Stimulated activated CD8-positive, alpha-beta memory T cell treated with anti-CD3 and anti-CD28 coated beads, Interleukin-7, amount 100 ng/mL, for 1 hour (primary cell): ENCODE measurements at places on chromosomes 11 and 22.

GRCh38 chr11:33405834-33406602, 148.8 kb downstream of the HIPK3 start:
- no peak for DNase-seq

DNA sequence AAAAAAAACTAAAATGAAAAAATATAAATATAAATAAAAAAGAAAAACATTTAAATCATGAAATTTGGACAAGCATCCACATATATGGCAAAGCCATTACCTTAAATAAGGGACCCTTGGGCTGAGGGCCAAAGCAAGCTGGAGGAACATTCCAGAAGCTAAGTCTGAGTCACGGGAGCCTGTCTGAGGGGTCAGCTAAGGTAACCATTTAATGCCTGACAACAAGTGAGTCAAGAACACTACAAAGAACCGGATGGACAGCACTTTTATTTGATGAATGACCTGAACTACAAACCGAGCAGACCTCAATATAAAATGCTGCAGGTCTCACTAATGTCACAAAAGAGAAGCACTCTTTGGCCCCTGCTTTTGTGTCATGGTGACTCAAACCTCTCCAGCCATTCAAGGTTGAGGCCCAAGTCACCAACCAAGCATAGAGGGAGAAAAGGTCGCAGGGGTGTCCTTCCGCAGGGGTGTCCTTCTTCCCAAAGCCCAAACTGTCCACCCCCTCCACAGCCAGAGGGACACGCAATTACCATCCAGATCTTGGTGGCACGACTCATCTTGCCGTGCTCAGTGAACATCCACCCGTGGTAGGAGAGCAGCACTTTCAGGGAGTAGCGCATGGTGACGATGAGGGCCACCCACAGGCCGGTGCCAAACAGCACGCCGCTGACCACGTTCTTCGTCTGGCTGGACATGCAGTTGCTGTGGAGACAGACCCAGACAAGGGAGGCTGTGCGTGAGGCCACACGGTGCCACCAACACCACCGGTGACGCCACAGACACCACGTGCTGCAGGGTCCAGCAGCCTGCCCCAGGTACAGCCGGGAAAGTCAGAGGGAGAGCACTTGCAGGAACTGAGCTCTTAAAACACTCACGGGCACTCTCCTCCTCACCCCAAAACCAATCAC, 34.5 kb downstream of the CPT1A start:
- DNase-seq: no peak

DNA sequence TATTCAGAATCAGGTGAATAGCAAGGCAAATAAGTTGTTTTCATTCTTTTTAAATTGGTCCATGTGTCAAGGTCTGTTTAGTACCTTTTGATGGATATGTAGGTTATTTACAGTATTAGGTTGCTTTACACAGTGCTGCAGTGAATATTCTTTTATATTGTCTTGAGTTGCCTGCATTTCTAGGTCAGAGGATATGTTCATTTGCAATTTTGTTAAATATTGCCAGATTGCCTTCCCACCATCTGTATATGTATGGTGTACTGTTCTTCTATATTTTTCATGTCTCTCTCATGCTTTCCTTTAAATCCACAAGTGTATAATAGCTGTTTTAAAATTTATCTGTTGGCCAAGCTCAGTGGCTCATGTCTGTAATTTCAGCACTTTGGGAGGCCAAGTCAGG, 24.6 kb downstream of the HIPK3 start:
- no peak for DNase-seq

- DNase-seq: no peak
Observed at GRCh38 chr11:79296141-79296540, 144.7 kb downstream of the TENM4 start.

DNA sequence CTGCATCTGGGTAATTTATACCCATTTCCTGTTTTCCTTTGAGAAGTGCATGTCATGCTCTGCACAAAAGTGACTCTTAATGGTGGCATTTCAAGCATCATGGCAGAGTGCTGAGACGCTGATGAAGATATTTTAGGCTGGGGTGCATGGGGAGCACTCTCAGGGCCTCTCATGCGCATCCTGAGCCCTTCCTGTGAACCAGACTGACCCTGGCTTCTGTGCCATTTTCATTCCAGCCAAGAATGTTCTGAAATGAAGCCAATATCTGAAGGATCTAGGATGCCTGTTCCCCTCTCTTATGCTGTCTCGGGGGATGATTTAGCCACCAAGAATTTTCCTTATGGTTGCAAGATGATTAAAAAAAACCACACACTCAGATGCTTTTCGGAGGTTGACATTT, 61.5 kb downstream of the MIAT start:
- DNase-seq: no peak

- no peak for DNase-seq
Observed at GRCh38 chr22:36790648-36791047, 14.7 kb upstream of the IFT27 start.

DNA sequence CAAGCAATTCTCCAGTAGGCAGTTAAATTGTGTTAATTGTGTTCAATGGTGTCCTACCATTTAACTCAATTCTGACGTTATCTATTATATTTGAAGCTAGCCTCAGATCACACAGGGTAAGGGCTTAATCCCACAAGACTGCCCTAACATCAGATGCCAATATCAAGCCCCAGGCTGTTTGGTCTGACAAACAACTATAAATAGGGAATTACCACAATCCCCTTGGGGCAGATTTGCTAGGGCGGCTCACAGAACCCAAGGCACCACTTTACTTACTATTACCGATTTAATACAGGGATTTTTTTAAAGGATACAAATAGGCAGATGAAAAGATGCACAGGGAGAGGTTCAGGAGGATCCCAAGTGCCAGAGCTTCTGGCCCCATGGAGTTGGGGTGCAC, 678.4 kb downstream of the OPCML start:
- no peak for DNase-seq

GRCh38 chr11:121337078-121337477, 44.5 kb downstream of the SC5D start:
- no peak for DNase-seq

GRCh38 chr11:66569076-66569475, 670 bp upstream of the CTSF start:
- no peak for DNase-seq

- DNase-seq: no peak
Observed at GRCh38 chr22:27032091-27032761, 374.8 kb downstream of the MIAT start.

DNA sequence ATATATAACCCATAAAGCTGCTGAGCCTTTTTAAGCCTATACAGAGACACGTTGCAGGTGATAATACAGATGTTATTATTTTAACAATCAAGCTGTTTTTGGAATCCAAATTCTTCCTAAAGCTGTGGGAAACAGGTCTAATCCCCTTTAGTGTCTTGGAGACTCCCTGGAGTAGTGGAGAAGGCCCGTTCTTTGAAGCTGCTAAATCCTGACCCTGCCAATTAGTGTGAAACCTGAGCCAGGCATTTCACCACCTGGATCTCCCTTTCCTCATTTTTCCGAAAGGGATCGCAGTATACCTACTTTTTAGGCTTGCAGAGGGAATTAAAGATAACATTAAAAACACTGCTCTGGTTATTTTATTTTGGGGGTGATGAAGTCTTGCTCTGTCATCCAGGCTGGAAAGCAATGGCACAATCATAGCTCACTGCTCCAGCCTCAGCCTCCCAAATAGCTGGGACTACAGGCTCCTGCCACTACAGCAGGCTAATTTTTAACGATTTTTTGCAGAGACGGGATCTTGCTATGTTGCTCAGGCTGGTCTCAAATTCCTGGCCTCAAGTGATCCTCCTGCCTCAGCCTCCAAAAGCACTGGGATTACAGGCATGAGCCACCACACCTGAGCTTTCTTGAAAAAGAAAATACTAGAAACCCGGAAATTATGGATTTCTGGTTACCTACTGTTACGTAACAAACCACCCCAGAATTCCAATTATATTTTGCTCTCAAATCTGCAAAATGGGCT, 1.7 kb upstream of the EIF4ENIF1 start:
- no peak for DNase-seq

GRCh38 chr11:7098235-7098832, 9.5 kb downstream of the RBMXL2 start:
- no peak for DNase-seq

DNA sequence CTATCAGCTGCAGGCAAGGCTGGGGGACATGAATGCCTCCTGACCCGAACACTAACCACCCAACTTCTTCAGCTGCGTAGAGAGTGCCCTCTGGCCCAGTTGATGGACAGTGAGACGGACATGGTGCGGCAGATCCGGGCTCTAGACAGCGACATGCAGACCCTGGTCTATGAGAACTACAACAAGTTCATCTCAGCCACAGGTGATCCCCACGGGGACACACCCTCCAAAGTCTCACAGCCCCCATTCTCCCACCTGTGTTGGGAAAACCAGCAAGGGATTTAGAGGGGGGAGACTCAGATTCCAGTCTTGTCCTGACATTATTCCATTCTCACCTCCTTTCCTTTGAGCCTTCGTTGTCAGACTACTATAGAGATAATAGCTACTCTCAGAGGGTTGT, 912 bp downstream of the VPS51 start:
- DNase-seq: no peak

DNA sequence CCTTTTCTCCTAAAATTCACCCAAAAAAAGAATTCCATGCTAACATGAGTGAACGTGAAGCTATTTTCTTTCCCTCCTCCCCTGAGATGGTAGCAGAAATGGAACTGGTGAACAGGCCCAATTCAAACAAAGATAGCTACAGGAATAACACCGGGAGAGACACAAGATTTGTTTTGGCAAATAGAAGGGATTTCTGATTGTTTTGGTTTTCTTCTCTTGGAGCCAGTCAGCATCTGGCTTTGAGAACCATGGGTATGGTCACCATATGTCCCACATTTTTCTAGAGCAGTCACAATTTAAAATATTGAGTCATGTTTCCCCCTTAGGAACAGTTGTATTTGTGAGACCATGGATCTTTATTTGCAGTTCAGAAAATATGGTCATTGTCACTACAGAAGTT, 214.1 kb downstream of the FAM76B start:
- no peak for DNase-seq

GRCh38 chr11:77201991-77202841, 74.2 kb downstream of the MYO7A start:
- no peak for DNase-seq

DNA sequence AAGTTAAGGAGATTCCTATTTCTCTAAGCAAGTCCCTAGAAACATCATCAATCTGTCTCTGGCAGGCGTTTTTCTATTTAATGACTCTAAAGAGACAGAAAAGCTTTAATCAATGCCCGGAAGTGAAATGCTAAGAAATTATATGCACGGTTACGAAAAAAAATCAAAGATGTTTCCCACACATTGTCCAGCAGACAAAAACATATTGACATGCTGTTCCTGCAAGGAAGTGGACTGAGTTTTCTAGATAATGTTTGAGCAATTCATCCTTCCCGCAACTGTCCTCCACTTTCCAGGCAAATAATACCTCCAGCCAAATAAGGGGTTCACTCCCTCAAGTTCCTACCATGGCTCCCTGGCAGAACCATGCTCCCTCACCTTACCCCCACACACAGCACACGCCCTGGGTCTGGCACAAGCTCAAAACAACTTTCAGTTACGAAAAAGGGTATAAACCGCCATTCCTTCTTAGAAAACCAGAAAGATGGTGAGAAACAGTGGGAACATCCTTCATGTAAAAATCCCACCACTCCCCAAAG, 29.6 kb downstream of the GALNT18 start:
- DNase-seq: no peak

DNA sequence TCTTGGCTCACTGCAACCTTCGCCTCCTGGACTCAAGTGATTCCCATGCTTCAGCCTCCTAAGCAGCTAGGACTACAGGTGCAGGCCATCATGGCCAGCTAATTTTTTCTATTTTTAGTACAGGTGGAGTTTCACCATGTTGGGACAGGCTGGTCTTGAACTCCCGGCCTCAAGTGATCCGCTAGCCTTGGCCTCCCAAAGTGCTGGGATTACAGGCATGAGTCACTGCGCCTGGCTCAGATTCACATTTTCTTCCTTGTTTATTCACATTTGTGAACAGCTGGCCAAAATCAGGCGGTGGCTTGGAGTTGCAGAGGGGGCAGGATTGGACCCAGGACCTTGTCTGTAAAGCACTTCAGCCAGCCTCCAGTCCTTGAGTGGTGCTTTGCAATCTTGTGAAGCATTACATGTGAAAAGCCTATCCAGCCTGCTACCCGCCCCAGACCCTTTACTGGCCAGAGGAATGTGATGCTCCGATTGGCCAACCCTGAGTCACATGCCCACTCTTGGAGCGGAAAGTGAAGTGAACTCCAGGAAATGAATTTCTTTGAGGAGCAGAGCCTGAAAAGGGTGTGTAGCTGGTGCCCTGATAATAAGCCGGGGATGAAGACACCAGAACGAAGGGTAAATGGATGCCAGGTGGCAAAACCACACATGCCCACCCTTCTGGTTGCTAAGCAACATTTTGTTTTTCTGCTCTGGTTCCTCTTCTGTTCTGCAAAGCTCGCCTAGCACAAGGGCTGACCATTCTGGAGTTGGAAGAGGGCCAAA, 62.6 kb upstream of the PTPRJ start:
- DNase-seq: no peak

DNA sequence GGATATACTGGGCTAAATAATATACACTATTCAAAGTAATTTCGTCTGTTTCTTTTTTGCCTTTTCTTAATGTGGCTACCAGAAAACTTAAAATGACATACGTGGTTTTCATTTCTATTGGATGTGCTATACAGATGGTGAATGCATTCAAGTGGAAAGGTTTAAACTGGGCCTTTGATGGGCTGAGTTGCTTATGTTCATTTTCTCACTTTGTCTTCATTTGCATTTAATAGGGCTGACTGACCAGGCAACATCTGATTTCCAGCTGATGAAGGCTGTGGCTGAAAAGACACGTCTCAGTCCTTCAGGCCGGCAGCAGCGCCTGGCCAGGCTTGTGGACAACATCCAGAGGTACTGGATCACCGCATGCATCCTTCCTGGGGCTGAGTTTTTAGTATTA, 27.9 kb downstream of the PIWIL4 start:
- DNase-seq: no peak

DNA sequence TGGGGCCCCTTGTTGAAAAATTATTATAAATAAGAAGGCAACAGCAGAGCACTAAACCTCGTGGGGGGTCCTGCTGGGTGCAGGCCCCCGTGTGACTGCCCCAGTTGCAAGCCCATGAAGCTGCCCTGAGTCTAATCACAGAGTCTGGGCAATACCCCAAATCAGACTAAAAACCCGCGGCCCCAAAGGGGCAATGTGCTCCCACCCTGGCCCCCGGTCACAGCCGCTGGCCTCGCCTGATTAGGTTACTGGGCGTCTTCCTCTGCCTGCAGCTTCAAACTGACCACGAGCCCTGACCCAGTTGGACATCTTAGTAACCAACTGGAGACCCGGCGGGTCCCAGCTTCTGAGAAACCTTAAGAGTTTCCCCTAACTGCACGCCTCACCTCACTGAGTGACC, 1.6 kb downstream of the CXCR5 start:
- no peak for DNase-seq

- DNase-seq: no peak
Observed at GRCh38 chr11:83681906-83682610, 395.9 kb upstream of the CCDC90B start.

GRCh38 chr11:41309716-41310115, 149.7 kb downstream of the LRRC4C start:
- DNase-seq: no peak

DNA sequence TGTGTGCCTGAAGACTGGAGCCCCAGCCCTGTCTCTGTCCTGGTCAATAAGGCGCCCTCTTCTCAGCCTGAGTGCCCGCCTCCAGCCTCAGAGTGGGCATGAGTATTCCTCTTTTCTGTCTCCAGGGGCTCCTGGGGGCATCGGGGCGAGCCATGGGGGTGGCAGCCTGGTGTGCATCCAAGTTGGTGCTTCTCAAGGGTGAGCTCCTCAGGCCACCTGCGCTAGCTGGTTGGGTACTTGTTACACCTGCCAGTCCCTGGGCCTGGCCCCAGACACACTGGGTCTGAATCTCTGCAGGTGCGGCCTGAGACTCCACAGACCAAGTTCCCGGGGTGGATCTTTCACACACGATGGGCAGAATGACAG, 168.6 kb upstream of the B3GAT1 start:
- DNase-seq: no peak
